Cerebellum (tissue), 4 donors: ENCODE measurements at places on chromosomes 5 and 9. TPM values are rescaled to one million over a fixed set of nuclear protein-coding genes. Genes with fewer than 3 reads are reported as not detected.

- no peak for DNase-seq
These were observed 91.1 kb upstream of the TBCA start for GRCh38 chr5:77867194-77867691.

GRCh38 chr5:173611706-173612105, 4.7 kb downstream of the BOD1 start:
- no peak for DNase-seq

Gene SCGB3A2
- total RNA-seq = not detected

Gene SLC28A3
- 0.09 TPM for total RNA-seq

Gene FAM163B
- total RNA-seq = 2.7 TPM

- no peak for DNase-seq
These were observed 9.3 kb downstream of the STOM start for GRCh38 chr9:121360601-121361374.
